Stomach (tissue), 19 donors: ENCODE measurements at places on chromosomes 12 and 14.

- DNase-seq: no peak
These were observed 142.1 kb downstream of the DYRK2 start for GRCh38 chr12:67790660-67791059.

DNA sequence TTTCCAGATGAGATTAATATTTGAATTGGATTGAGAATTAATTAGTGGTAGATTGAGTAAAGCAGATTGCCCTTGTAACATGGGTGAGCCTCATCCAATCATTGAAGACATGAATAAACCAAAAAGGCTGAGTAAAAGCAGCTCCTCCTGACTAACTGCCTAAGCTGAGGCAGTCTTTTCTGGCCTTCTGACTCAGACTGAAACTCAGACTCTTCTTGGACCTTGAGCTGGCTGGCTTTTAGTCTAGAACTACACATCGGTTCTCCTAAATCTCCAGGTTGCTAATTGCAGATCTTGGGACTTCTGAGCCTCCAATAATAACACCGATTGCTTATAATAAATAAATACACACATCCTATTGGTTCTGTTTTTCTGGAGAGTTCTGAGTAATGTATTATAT, 24.0 kb downstream of the FKBP11 start:
- no peak for DNase-seq

DNA sequence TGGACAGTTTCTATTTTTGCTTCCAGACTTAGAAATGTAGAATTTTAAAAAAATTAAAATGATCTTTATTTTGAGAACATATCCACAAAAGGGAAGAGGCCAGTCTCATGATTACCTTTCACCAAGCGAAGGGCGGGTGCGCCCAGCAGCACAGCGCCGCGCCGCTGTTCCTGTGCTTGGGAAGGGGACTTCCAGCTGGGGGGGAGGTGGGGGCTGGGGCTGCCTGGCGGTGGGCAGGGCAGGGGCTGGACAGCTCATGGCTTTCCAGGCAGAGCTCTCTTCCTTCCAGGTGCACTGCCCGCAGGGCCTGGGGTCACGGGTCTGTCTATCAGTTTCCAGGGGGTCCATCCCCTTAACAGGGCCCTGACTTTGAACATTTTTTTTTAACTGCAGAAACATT, 199.9 kb downstream of the TTC7B start:
- no peak for DNase-seq

- DNase-seq: no peak
These were observed 6.0 kb upstream of the SUOX start for GRCh38 chr12:55991110-55991509.

GRCh38 chr12:53985994-53986685, 1.2 kb downstream of the HOXC10 start:
- DNase-seq: no peak

DNA sequence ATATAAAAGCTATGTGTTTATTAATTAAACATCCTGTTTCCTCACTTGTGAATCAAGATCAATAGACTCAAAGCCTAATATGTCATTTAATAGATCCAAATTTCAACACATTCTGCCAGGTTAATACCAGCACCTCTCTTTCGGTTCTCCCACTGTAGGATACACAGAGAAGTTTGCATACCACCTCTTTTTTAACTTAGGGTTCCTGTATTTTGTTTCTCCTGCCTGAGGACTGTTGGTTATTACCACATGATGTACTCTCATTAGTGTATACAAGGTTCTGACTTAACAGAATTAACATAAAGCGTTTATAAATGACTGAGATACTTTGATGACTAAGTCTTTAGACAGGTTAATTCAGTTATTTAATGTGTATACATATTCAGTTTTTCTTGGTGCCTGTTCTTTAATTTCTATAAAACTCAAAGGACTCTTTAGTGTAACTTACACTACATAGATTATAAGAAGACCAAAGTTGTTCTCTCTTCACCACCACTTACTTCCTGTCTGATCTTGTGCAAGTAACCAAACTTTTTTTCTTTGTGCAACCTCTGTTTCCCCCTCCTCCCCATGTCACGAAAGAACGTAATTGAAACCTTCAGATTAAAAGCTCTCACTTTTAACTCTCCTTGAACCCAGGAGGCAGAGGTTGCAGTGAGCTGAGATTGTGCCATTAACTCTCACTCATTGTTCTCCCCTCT, 89.8 kb upstream of the DNM1L start:
- DNase-seq: no peak

GRCh38 chr12:109735051-109735521, 21.5 kb downstream of the FAM222A start:
- DNase-seq: no peak

GRCh38 chr12:112977139-112977538, 1.2 kb upstream of the OAS2 start:
- DNase-seq: no peak

- DNase-seq: no peak
These were observed 121.9 kb downstream of the CAND1 start for GRCh38 chr12:67391034-67391433.

- DNase-seq: no peak
These were observed 456.1 kb downstream of the AEBP2 start for GRCh38 chr12:19895246-19896020.

DNA sequence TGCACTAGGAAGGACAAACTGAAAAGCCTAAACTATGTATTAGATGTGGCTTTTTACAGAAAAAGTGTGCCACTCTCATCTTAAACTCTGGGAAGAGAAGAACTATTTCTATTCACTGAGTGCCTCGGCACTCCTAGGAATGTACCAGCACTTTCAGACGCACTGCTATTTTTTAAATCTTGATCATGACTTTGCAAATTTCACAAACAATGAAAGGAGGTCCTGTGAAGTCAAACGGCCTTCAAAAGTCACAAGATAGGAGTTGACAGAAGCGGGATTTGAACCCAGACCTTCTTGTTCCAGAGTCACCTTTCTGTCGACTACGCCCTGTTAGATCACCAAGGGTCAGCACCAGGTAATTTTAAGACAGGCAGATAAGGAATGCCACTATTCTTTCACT, 365.4 kb downstream of the VRK1 start:
- DNase-seq: no peak

GRCh38 chr14:58598804-58599525, 38.8 kb upstream of the DACT1 start:
- DNase-seq: no peak

DNA sequence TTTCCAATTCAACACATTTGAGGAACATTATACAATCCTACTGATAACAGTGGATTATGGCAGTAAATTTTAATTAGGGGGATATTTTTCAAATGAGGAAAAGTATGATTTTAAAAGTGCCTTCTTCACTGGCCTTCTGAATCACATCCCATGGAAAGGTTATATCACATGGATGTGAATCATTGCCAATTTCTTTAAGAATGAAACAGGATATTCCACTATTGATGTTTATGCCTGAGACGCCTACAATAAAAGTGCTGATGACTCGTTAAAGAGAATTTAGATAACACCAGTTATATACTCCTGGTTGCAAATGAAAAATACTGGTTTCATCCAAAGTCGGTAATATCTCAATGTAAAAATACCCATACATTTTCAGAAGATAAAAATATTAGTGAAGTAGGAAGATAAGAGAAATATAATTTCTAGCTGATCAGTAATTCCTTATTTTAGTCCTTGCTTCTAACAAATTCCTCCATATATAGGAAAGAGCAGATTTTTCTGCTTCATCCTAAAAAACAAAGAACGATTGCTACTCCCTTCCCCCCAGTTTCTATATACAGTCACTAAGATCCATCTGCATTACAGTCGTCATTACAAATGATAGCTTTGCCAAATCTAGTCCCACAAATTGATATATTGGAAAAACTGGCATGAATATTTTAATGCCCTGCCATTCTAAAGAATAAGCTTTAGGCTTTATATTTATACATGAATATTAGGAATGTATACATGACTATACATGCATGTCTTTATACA, 139.5 kb upstream of the SOX5 start:
- no peak for DNase-seq

DNA sequence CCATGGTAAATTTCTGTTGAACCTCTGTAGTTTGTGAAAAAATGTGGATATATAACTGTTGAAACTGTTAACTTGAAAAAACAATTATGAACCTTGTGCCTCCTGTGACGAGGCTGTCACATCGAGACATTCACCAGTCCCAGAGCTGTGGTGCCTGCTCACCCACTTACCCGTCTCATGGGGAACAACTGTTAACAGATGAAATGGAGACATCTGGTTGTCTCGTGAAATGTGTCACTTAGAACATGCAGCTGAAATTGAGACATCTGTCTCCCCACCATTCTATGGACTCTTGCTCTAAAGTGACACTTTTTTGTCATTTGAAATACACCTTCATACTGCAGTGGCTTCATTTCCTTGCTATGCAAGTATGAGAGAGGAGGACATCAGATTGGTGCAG, 240.6 kb downstream of the GXYLT1 start:
- no peak for DNase-seq

GRCh38 chr12:24360907-24361306, 411.4 kb upstream of the SOX5 start:
- no peak for DNase-seq

DNA sequence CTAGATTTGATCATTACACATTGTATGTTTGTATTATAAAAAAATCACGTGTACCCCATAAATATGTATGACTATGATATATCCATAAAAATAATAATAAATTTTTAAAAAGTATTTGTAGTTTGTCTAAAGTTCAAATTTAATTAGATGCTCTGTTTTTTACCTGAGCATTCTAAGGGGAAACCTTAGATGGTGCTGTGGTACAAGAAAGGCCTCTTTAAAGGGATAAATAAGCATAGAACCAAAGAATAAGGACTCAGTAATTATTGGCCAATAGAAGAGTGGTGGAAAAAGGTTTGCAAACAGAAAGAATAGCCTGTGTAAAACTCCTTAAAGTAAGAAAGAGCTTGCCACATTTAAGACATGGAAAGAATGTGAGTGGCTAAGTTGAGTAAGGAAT, 580.1 kb upstream of the SEL1L start:
- DNase-seq: no peak

DNA sequence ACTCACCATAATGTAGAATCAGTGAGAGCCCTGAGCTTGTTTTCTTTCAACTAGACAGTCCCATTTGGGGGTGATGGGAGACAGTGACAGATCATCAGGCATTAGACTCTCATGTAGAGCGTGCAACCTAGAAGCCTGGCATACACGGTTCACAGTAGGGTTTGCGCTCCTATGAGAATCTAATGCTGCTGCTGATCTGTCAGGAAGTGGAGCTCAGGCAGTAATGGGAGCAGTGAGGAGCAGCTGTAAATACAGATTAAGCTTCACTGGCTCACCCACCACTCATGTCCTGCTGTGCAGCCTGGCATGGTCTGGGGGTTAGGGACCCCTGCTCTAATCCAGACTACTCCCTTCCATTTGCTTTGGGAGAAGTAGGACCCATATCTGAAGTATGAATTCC, 55.6 kb downstream of the FNTB start:
- no peak for DNase-seq

DNA sequence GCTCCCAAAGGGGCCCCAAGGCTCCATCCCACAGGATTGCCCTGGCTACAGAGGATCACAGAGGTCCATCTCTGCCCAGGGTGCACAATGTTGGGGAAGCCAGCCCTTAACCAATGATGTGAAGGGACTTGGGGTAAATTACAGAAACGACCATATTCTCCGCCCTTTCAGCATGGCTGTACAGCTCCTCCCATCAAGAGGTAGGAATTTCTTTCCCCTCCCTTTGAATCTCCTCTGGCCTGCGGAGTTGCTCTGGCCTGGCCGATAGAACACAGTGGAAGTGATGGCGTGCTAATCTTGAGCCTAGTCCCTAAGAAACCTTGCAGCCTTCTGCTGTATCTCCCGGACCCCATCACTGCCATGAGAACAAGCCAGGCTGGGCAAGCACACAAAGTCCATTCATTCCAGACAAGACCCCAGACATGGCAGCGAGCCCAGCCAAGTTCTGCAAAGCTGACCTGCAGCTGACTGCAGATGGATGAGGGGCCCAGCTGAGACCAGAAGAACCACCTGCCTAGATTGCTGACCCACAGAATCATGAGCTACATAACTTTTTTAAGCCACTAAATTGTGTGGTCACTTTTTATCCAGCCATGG, 6.9 kb upstream of the IFI27 start:
- DNase-seq: no peak

- no peak for DNase-seq
These were observed 59.6 kb downstream of the DIP2B start for GRCh38 chr12:50564237-50564947.

DNA sequence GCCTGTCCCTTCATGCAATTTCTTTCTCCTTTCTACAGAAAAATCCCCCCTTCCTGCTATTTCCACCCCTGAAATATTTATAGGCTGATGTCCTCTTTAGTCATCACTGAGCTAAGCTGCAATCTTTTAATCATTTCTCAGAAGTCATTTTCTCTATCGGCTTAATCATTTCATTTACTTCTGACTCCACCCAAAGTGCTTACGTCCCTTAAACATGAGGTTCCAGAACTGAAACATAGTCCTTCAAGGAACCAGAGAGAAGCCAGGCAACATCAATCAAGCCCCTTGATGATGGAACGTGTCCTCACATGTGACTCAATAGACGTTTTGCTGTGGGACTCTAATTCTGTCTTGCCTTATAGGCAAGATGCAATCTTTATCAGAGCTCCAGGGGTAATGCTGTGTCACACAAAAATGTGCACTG, 148.7 kb upstream of the KRR1 start:
- no peak for DNase-seq

DNA sequence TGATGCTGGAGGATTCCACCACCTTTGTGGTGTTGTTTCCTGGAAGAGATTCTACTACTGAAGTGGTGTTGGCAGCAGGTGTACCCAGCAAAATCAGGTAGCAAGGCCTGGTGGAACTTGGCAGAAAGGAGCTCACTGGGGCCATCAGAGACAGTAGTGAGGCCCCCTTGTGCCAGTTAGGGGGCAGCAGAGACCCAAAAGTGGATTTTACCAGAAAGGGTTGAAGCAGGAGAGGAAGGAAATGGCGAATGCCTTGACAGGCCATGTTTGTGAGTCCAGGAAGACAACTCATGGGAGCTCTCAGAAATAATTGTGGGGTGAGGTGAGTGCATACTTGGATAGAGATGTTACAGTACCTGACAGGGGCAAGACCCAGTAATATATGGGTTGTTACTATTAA, 137.7 kb upstream of the FGD4 start:
- DNase-seq: no peak

GRCh38 chr12:111529424-111530368, 69.4 kb downstream of the ATXN2 start:
- peak; percentile 80 for DNase-seq

- DNase-seq: no peak
These were observed 73.2 kb downstream of the HSD17B6 start for GRCh38 chr12:56836317-56836716.

- DNase-seq: no peak
These were observed 408.5 kb downstream of the CCER1 start for GRCh38 chr12:90546511-90546910.

DNA sequence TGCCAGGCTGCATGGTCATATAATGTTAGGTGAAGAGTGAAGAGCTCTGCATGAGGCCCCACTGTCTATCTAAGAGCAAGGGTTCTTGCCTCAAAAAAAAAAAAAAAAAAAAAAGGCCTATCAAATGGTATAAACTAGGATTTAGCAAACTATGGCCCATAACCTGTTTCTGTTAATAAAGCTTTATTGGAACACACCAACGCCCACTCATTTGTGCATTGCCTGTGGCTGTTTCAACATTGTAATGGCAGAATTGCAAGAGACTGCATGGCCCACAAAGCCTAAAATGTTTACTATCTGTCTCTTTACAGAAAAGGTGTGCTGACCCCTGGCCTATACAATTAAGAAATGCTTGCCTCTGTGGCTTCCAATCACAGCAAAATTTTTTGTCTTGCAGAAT, 12.8 kb downstream of the PLEKHG7 start:
- no peak for DNase-seq
